Activated CD4-positive, alpha-beta memory T cell treated with anti-CD3 and anti-CD28 coated beads, Interleukin-2, amount 10 ng/mL, durations not matched to agents 7 days and 5 days (primary cell): ENCODE measurements at places on chromosomes 4 and X. TPM values are rescaled to one million over a fixed set of nuclear protein-coding genes. Genes with fewer than 3 reads are reported as not detected.
A peak's percentile ranks its signal among the peaks of the same experiment; 100 is the strongest.

- no peak overlapping the region for H3K27ac ChIP-seq
- no peak for DNase-seq
- no peak overlapping the region for H3K4me3 ChIP-seq
- peaks cover 3% of the 10 kb centered on the region for H3K36me3 ChIP-seq
- no peaks in the 10 kb centered on the region for H3K4me1 ChIP-seq
- no peaks in the 10 kb centered on the region for H3K27me3 ChIP-seq
Measured at GRCh38 chr4:150310159-150310895, 232.1 kb downstream of the DCLK2 start.

The SLC35A2 gene
- total RNA-seq, result 17.9 TPM

DNA sequence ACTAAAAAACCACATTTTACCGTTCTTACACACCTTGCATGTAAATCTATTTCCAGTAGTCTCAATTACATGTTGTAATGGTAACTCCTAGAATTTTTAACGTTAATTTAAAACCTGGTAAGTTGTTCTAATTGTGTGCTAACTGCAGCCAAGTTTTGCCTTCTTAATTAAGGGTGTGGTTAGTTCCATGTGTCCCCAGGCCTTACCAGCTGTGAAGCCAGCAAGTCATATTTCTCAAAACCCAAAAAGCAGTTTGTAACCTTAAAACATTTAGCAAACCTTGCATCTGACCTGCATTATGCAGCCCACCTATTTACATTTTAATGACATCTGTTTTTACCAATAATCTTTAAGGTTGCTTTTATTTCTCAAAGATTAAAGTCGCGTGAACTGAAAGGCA is 18.4 kb upstream of the FAM47E start:
- H3K4me3 ChIP-seq, result no peak overlapping the region
- H3K36me3 ChIP-seq, result no peaks in the 10 kb centered on the region
- no peak overlapping the region for H3K27ac ChIP-seq
- peaks cover 2% of the 10 kb centered on the region for H3K27me3 ChIP-seq
- no peaks in the 10 kb centered on the region for H3K4me1 ChIP-seq

GRCh38 chrX:55342533-55343501 is 78.1 kb upstream of the PAGE3 start:
- H3K4me1 ChIP-seq, result peaks cover 11% of the 10 kb centered on the region
- peak; percentile 42 for DNase-seq
- H3K27me3 ChIP-seq, result peaks cover 1% of the 10 kb centered on the region

DNA sequence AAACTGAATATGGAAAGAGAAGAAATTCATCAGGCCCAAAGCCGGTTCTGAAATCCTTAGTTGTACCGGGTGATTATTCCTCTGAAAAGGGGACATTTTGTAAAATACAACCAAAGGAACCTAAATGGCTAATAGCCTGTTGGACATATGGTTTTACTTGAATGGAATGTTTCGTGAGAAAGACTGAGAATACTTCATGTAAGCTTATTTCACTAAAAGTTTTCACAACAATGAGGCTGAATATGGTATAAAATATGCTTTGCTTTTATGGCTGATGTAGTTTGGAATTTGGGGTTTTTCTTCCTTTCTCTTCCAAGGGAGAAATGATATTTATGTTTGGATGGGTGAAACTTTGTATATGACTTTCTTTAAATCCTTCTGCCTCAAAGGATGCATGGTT is 2.7 kb downstream of the GRIA3 start:
- peaks cover 16% of the 10 kb centered on the region for H3K27me3 ChIP-seq
- no peak overlapping the region for H3K4me3 ChIP-seq
- DNase-seq, result no peak
- no peaks in the 10 kb centered on the region for H3K36me3 ChIP-seq
- no peaks in the 10 kb centered on the region for H3K4me1 ChIP-seq

- H3K27ac ChIP-seq, result no peak overlapping the region
- no peak overlapping the region for H3K4me3 ChIP-seq
- no peaks in the 10 kb centered on the region for H3K27me3 ChIP-seq
- no peaks in the 10 kb centered on the region for H3K4me1 ChIP-seq
Measured at GRCh38 chr4:63898961-63899360, 510.3 kb downstream of the TECRL start.

DNA sequence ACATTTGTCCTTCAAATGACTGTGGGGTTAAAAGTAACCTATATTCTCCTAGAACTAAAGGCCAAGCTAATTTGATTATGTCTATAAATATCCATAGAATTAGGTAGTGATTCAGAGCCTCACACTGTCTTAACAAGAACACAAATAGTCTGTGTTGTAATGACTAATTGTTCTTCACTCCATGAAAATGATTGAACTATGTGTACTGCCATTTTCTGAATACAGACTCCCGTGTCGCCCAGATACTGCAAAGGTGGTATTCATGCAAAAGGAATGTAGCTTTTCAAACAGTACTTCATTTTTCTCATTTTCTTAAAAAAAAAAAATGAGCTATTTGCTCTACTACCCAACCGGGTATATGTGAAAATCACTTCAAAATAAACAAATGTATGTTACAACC is 11.3 kb upstream of the PHKA2 start:
- no peaks in the 10 kb centered on the region for H3K36me3 ChIP-seq
- DNase-seq, result no peak

GRCh38 chr4:37160653-37161052 is 83.9 kb upstream of the NWD2 start:
- H3K27me3 ChIP-seq, result no peaks in the 10 kb centered on the region
- no peak overlapping the region for H3K27ac ChIP-seq
- H3K4me3 ChIP-seq, result no peak overlapping the region
- no peak for DNase-seq
- no peaks in the 10 kb centered on the region for H3K36me3 ChIP-seq
- H3K4me1 ChIP-seq, result no peaks in the 10 kb centered on the region

DNA sequence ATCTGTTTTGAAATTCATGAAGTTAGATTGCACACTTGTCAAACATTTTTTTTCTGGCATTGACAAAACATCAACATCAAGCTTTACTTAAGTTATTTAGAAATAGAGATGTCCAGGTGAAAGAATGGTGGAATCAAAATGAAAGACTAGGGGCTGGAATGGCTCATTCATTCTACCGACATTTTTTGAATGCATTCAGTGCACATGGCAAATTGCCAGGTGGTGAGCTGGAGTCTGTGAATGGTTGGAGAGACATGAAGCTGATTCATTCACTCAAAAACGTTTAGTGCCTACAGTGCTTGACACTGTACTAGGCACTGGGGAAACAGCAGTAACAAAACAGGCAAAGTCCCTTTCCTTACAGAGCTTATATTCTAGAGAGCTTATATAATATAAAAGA is 292.4 kb downstream of the PPP1R2C start:
- no peak overlapping the region for H3K27ac ChIP-seq
- no peaks in the 10 kb centered on the region for H3K36me3 ChIP-seq
- no peaks in the 10 kb centered on the region for H3K4me1 ChIP-seq
- DNase-seq, result no peak
- no peaks in the 10 kb centered on the region for H3K27me3 ChIP-seq
- H3K4me3 ChIP-seq, result no peak overlapping the region

The CXorf65 gene
- total RNA-seq, result 26.4 TPM

DNA sequence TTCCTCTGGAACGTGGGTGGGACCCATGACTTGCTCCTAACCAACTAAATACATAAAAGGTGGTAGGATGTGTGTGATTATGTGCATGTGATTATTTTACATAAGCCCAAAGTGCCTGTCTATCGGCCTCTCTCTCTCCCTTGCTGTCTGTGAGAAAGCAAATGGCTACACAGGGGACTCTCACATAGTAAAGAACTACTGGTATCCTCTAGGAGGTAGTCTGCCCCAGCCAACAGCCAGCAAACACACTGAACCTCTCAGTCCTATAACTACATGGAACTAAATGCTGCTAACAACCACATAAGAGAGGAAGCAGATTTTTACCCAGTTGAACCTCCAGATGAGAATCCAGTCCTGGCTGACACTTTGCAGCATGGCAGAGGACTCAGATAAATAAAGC is 1249.4 kb downstream of the ADGRL3 start:
- H3K4me3 ChIP-seq, result no peak overlapping the region
- no peak for DNase-seq
- no peaks in the 10 kb centered on the region for H3K36me3 ChIP-seq
- no peak overlapping the region for H3K27ac ChIP-seq

The CABS1 gene
- not detected for total RNA-seq

The DEFB131A gene
- total RNA-seq, result not detected

The SERTM2 gene
- not detected for total RNA-seq

The TNIP3 gene
- total RNA-seq, result 1.2 TPM

GRCh38 chr4:88752076-88752463 is 54.4 kb upstream of the NAP1L5 start:
- H3K27ac ChIP-seq, result no peak overlapping the region
- H3K4me3 ChIP-seq, result no peak overlapping the region
- no peak for DNase-seq
- peaks cover 13% of the 10 kb centered on the region for H3K36me3 ChIP-seq
- H3K4me1 ChIP-seq, result peaks cover 1% of the 10 kb centered on the region

DNA sequence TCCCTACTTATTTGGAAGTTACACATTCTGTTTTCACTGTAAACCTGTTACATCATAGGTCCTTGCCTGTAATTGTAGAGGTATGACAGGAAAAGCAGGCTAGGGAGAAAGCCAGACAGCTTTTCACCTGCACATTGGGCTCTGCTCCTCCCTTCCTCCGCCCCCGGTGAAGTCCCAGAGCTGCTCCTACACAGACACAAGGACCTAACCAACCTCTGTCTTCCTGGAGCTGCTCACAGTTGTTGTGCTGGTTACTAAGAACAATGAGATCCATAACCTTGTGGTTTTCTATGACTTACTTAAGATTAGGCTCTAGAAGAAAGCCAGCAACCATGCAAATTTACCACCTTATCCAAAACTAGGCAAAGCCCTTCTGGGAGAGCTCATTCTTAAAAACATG is 40.0 kb downstream of the MOSPD2 start:
- no peaks in the 10 kb centered on the region for H3K27me3 ChIP-seq
- no peak for DNase-seq
- no peak overlapping the region for H3K27ac ChIP-seq
- no peak overlapping the region for H3K4me3 ChIP-seq
- H3K4me1 ChIP-seq, result no peaks in the 10 kb centered on the region

- no peak overlapping the region for H3K27ac ChIP-seq
- H3K36me3 ChIP-seq, result peaks cover 6% of the 10 kb centered on the region
- no peaks in the 10 kb centered on the region for H3K27me3 ChIP-seq
- no peak for DNase-seq
- H3K4me3 ChIP-seq, result no peak overlapping the region
Measured at GRCh38 chrX:120672841-120673530, 43.1 kb upstream of the C1GALT1C1 start.

GRCh38 chr4:83556006-83556707 is 20.2 kb downstream of the GPAT3 start:
- H3K27ac ChIP-seq, result no peak overlapping the region
- DNase-seq, result no peak
- peaks cover 79% of the 10 kb centered on the region for H3K4me1 ChIP-seq
- no peaks in the 10 kb centered on the region for H3K27me3 ChIP-seq

- H3K36me3 ChIP-seq, result no peaks in the 10 kb centered on the region
- H3K4me1 ChIP-seq, result no peaks in the 10 kb centered on the region
- DNase-seq, result no peak
- H3K4me3 ChIP-seq, result no peak overlapping the region
- no peak overlapping the region for H3K27ac ChIP-seq
Measured at GRCh38 chr4:177579649-177580048, 137.4 kb upstream of the AGA start.

The ADAMTS3 gene
- total RNA-seq, result not detected

DNA sequence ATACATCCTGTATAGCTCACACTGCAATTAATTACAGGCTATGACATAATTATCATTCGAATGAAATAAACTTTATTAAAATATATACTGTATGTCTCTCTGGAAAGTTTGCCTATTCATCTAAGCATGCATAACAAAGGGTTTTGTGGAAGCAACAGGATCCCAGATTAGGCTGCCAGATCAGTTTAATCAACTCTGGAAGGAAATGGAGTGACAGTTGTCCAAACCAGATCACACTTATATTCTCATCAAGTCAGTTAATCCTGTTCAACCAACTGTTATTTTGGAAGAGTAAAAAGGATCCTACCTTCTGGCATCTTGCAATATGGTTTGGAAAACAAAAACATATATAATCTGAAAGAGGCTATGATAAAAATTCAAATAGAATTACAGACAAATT is 312.2 kb downstream of the FAT4 start:
- no peaks in the 10 kb centered on the region for H3K4me1 ChIP-seq
- no peak overlapping the region for H3K27ac ChIP-seq
- H3K36me3 ChIP-seq, result no peaks in the 10 kb centered on the region
- no peak overlapping the region for H3K4me3 ChIP-seq

DNA sequence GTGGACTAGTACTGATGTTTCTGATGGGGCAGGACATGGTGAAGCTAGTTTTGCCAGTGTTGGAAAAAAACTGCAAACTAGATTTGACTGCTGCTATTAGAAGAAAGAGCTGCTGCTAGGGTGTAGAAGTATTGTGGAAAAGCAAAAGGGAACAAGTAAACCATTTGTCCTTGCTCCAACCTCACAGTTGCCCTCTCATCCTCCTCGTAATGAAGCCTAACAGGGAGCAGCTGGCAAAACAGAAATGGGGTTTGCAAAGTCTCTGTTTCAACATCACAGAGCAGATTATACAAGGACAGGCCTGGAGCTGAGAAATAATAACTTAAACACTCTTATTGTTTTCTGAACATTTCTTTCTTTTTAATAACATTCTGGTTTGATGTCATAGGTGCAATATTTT is 346.2 kb downstream of the MAGEB5 start:
- no peaks in the 10 kb centered on the region for H3K27me3 ChIP-seq
- DNase-seq, result no peak
- H3K4me3 ChIP-seq, result no peak overlapping the region
- H3K4me1 ChIP-seq, result no peaks in the 10 kb centered on the region
- H3K27ac ChIP-seq, result no peak overlapping the region
- no peaks in the 10 kb centered on the region for H3K36me3 ChIP-seq

DNA sequence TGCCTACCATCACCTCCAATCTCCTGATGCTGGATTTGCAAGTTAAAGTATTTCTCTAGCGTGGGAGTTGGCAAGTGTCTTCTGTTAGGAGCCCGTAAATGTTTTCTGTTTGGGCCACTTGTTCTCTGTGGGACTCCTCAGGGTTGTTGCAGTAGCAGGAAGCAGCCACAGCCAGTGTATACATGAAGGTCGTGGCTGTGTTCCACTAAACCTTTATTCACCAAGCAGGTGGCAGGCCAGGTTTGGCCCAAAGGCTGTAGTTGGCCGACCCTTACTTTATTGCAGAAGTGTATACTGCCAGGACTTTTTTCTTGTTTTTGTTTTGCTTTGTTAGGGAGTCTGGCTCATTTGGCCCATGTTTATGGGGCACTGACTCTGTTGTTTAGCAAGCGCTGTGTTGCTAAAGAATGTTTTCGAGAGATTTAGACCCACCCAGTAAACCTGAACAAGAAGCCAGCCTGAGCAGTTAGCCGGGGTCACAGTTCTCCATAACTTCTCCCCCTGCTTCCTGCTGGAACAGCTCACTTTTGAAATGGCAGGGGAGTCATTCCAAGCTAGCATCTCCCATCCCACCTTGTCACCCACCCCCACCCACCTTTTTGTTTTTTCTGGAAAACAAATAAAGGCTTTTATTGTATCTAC is 58.8 kb downstream of the SHROOM2 start:
- H3K36me3 ChIP-seq, result no peaks in the 10 kb centered on the region
- H3K27me3 ChIP-seq, result peaks cover 16% of the 10 kb centered on the region
- no peak overlapping the region for H3K27ac ChIP-seq
- no peak for DNase-seq
- no peak overlapping the region for H3K4me3 ChIP-seq
- no peaks in the 10 kb centered on the region for H3K4me1 ChIP-seq

The C4orf36 gene
- not detected for total RNA-seq

The P2RY4 gene
- total RNA-seq, result 0.15 TPM

The TCEAL3 gene
- 3.0 TPM for total RNA-seq

- H3K36me3 ChIP-seq, result no peaks in the 10 kb centered on the region
- no peak overlapping the region for H3K27ac ChIP-seq
- no peak for DNase-seq
- no peak overlapping the region for H3K4me3 ChIP-seq
- no peaks in the 10 kb centered on the region for H3K4me1 ChIP-seq
- no peaks in the 10 kb centered on the region for H3K27me3 ChIP-seq
Measured at GRCh38 chr4:148497258-148497657, 55.0 kb upstream of the NR3C2 start.

The ZNF732 gene
- not detected for total RNA-seq
